Central memory CD8-positive, alpha-beta T cell (primary cell): ENCODE measurements at places on chromosomes 16 and 17.

GRCh38 chr16:58036943-58037342, 11.4 kb downstream of the MMP15 start:
- no peak for DNase-seq

GRCh38 chr16:5054876-5055865, 10.6 kb downstream of the C16orf89 start:
- no peak for DNase-seq

- DNase-seq, result no peak
These were observed 31.3 kb upstream of the NAT9 start for GRCh38 chr17:74807441-74807840.

- DNase-seq, result no peak
These were observed 51.4 kb downstream of the USP22 start for GRCh38 chr17:20991276-20992037.

DNA sequence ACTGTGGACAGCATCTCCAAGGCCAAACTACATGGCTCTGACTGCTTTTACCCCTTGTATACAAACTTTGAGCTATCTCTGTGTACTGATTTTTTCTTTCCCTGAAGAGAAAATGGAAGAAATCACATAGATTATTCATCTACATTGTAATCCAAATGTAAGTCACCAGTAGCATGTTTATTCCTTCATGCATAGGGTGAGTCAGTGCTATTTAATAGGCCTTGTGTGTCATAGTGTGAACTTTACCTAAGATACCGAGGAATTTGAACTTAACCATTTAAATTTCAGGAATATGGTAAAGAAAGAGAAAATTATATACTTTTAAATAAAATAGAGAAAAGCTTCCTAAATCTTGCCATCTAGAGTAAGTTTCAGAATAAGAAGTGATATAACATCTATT, 16.5 kb downstream of the PHKB start:
- no peak for DNase-seq

GRCh38 chr17:70420861-70421445, 251.6 kb downstream of the KCNJ2 start:
- DNase-seq, result no peak

DNA sequence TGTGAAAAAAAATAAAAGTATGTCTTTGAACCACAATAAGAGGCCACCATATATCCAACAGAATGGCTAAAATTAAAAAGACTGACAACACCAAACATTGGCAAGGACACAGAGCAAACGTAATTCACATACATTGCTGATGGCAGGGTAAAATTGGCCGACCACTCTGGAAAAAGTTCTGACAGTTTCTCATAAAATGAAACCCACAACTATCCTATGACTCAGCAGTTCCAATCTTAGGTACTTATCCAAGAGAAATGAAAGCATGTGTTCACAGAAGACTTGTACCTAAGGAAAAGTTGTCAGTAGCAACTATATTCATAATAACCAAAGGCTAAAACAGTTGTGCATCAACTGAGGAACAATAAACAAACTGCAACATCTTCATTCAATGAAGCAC, 357.3 kb upstream of the XYLT1 start:
- no peak for DNase-seq
